Stimulated activated CD4-positive, alpha-beta T cell treated with anti-CD3 and anti-CD28 coated beads, Interleukin-1b, Interleukin-23, amount 100 ng/mL, for 1 hour (primary cell): ENCODE measurements at places on chromosomes 13 and 19.

DNA sequence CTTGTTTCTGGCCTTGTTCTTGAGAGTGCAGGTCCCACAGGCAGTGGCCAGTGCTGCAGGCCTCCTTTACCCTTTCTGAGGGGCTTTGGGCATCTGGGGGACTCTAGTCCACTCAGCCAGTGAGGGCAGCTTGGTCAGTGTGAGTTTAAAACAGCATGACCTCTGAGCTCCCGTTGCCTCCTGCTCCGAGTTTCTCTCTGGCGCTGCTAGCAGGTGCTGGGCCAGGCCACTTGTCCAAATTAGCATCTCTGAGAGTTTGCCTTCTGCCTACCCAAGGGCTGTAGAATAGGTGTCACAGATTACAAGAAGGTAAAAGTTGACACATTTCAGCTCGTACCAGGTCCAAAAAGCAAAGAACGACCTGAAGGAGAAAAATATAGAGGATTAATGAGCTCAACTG, 105.9 kb downstream of the SIPA1L3 start:
- no peak for DNase-seq

DNA sequence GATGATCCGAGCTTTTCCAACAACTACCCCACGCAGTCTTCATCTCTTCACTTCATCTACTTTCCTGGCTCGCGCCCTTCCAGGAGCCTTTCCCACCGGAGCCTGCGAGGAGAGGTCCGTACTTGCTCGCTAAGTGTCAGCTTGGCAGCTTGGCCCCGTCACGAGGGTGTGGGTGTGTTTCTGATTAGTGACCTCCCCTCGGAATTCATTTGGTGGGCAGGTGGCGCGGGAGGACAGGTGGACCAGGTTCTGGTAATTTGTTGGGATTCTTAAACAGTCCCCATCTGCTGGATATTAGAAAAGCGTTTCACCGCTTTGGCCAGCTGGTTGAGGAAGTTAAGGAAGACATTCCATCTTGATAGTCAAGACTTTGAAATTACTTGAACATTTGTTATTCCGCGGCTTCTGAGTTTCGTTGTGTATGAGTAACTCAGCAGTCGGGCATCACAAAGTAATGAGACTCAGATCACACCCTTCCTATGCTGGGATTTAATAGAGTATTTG, 515 bp downstream of the UFM1 start:
- no peak for DNase-seq

GRCh38 chr19:16039545-16039944, 36.8 kb upstream of the TPM4 start:
- no peak for DNase-seq

GRCh38 chr19:21466627-21467026, 38.8 kb upstream of the ZNF429 start:
- no peak for DNase-seq

DNA sequence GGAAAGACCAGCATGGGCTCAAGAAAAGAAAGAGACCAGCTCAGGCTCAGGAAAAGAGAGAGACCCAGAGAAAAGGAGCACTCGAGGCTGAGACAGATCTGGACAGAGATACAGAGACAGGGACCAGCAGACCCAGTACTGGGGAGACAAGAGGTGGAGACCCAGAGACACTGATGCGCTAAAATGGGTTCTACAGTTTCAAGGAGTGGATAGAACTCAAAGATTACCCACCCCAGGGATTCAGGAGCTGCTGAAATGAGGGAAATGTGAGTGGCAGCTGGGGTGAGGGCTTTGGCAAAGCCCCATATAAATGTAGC, 609 bp upstream of the ZSCAN18 start:
- DNase-seq = no peak

DNA sequence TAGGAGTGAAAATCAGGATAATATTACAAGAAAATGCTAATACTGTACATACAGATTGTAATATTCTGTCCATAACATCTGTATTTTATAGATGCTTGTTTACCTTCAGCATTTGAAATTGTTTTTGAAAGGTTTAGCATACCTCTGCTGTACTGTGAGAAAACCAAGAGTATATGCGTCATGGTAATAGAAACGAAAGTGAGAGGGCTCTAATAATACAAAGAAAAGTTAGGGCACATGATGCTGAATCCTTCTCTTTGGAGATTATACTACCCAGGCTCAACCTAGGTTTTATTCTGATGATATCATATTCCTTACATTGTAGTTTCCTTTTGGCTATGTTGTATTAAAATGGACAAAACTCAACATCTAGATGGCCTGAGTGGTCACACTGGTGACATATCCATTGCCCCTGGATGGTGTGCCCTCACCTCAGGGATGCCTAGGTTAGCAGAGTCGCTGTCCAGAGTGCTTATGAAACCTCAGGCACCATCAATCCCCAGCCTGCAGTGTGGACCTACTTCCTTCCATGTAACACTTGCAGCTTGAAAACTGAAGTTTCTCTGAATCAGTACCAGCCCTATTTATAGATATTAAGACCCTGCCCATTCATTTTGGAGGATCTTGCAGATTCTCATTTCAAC, 253.7 kb downstream of the KCTD12 start:
- no peak for DNase-seq

DNA sequence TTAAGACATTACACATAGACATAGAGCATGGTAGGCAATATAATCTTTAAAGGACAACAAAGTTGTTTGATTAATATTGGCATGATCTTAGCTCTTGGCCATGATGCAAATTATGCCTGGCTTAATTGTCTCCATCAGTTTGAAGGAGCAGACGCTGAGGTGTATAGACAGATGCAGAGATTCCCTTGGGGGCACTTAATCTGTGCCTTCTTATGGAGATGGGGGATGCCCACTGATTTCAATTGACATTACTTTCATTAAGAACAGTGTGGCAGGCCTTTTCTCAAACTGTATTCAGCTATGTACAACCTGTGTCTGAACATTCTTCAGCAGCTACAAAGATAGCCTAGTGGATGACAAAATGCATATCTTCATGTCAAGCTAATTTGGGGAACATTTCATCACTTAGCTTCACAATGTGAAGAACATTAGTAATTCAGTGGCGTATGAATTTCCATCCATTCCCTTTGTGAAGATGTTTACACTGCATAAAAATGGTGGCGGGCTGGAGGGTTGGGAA, 85.3 kb upstream of the MYCBP2 start:
- no peak for DNase-seq

DNA sequence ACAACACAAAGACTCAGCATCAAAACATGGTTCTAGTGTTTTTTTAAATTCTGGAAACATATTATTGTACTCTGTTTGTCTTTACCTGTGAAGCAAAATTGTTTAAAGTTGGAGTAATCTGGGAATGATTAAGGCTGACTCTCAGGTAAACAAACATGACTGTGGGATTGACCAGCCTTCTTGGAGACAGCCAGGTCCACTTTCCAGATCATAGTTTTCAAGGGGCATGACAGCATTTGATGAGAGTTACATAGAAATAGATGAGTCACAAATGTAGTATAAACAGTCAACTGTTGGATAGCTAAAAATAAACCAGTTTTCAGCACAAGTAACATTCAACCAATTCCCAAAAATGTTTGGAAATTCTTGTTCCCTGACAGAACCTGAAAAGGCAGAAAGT, 1680.9 kb downstream of the OLFM4 start:
- no peak for DNase-seq

- no peak for DNase-seq
Measured at GRCh38 chr19:19650331-19650730, 6.9 kb upstream of the GMIP start.

DNA sequence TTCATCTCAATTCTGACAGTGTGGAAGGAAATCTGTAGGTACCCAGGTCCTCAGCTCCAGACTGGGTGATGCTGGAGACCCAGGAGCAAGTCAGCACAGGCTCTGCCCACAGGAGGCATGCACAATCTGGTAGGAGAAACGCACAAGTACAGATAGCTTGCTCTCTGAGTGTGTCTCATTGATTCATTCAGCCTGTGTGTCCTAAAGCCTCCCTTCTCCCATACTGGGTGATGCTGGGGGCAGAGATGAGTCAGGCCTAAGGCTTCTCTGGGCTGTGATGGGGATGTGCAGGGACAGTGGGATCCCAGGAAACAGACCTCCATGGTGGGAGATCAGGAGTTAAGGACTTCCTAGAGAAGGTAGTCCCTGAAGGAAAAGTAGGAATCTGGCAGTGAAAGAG, 6.8 kb downstream of the ZNF526 start:
- DNase-seq = no peak

- no peak for DNase-seq
Measured at GRCh38 chr13:21071924-21072323, 10.5 kb upstream of the LATS2 start.

- no peak for DNase-seq
Measured at GRCh38 chr13:106132216-106132615, 403.2 kb downstream of the EFNB2 start.

DNA sequence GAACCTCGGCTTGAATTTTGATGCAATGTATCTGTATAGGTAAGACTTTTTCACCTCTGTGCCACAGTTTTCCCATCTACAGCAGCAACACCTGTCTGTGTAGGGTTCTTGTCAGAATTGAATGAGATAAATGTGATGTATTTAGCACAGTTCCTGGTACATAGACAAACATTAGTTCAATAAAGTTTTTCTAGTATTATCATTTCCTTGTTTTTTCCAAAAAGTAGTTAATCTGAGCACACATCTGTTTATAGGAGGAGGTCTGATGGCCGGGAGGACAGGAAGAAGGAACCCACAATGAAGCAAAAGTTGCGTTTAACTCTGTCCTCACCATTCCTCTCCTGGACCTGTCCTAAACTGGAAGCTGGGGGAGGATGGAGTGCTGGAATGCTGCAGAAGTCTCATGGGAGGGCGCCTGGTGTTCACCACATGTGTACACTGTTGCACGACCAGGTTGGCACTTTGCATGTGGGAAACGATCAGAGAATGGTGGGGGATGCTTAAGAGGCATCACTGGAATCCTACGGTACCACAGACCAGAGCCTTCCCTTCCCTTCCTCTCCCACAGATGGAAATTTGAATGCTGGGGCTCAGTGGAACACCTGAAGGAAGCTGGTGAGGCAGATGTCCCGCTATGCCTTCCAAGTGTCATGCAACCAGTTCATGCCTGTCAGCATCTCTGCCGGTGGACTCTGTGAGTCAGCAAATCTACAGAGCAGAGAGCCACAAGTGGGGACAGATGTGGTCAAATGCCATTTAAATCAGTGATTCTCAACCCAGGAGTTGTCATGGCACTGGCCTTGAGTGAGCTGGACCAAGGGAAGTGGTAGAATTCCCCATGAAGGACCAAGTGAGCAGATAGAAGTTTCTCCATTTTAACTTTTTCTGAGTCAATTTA, 315.6 kb downstream of the DLEU7 start:
- DNase-seq = no peak

- DNase-seq = no peak
Measured at GRCh38 chr19:17352608-17353280, 15.4 kb downstream of the GTPBP3 start.

DNA sequence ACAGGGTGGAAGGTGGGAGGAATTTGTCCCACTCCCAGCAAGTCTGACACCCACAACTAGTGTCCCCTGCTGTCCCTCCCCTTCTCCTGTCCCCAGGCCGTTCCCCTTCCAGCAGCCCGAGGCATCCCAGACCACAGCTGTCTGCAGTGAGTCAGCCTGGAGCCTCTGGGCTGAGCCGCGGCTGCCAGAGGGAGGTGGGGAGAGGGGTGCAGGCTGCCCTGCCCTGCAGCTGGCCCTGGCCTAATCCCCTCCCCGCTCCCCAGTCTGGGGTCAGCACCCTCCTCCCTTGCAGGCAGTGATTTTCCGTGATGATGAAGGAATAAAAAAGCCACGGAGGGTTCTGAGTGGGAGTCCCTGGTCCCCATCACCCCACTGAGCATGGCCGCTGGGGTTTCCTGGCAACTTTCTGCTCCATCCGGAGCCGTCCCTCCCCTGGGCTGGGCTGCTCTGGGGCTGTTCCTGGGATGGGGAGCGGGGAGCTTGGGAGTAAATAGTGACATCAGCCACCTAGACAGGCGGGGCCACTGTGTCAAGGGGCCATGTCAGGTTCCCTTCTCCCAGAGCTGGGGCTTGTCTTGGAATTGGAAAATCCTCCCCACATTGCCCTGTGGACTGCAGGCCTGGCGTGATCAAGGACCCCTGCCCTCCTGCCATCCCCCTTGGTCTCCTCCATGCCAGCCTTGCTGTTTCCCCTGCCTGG, 16.8 kb downstream of the SPC24 start:
- DNase-seq = no peak

GRCh38 chr19:29685326-29685725, 20.1 kb downstream of the PLEKHF1 start:
- DNase-seq = no peak

DNA sequence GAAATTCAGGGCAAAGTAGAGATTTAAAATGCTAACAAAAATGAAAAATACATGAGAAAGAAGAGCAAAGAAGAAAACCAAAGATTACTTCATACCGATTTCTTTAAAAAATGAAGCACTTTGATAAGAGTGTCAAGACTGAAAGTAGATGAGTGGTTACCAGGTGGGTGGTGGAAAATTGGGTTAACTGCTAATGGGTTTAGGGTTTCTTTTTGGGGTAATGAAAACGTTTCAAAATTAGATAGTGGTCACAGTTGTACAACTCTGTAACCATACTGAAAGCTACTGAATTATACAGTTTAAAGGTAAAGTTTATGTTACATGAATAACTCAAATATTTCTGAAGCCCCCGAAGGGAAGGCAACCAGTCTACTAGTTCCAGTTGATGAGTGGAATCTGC, 179.4 kb downstream of the NDFIP2 start:
- no peak for DNase-seq

DNA sequence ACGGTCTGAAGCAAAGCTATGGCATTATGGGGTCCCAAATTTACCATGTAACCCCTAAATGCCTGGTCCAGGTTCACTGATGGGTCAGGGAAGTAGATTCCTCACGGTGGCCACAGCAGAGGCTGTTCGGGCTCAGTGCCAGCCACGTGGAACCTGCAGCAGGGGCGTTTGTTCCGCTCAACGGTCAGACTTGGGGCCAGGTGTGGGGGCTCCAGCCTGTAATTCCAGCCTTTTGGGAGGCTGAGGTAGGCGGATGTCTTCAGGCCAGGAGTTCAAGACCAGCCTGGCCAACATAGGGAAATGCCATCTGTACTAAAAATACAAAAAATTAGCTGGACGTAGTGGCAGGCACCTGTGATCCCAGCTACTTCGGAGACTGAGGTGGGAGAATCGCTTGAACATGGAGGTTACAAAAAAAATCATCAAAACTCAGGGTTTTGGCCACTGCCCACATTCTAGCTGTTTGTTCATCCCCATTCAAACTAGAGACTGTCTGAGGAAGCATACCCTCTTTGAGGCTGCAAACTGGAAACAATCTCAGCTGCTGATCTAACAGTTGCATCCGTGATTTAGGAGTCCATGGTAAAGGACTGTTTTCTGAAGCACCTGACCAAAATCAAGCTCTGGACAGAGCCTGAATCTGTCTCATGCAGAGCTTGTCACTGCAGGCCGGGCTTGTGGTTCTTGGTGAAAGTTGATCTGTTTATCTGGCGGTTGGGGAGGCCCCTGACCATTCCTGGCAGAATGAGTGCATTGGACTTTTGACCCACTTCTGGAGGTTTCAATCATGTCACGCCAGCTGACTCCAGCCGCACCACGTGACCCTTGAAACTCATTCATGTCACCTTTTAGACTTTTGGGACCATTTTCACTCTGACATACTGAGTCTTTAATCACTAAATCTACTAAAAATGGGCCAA, 30.2 kb upstream of the ZNF331 start:
- no peak for DNase-seq

GRCh38 chr19:4548238-4548584, 8.4 kb upstream of the LRG1 start:
- no peak for DNase-seq

GRCh38 chr19:11279505-11280236, 16.3 kb upstream of the TSPAN16 start:
- DNase-seq = no peak
